ENCODE measurements at places on chromosomes 5 and 9.

GRCh38 chr9:95970317-95970716 is 94.8 kb downstream of the ERCC6L2 start:
- no peak for DNase-seq

GRCh38 chr9:79928661-79929223 is 357.0 kb downstream of the TLE4 start:
- DNase-seq = no peak

DNA sequence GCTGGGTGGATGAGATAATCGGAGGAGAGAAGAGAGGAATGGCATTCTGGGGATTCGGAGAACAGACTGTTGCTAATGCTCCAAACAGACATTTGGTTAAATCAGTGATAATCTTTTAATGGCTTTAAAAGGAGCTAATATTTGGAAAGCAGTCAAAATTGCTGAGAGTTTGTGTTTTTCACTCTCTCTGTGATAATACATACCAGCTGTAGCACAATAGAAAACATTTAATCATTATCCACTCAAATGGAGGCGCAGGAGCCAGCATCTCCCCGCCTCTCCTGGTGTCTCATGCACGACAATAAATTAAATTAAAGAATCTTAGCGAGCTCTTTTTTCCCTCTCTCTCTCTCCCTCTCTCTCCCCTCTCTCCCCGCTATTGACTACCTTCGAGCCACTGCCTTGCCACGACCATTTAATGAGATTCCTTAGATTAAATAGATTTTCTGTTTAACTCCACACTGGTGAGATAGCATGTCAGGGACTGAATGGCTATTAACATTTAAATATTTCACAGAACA is 268.6 kb upstream of the MVB12B start:
- no peak for DNase-seq

DNA sequence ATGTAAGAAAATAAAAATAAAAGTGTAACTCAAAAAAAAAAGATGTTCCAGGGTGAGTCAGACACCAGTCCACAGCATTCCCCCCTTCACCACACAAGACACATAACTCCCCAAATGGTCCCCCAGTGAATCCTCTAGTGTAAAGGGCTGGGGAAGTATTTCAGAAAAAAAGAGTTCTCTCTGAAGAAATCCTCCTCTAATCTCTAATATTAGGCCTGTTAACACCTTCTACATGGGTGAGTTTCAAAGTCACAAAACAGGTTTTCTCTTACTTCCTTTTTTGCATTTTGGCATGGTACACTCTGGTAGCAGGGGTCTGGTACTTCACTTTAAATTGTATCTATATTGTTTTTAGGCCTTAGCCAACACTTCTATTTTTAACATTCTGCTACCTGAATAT is 28.2 kb downstream of the RNF145 start:
- DNase-seq = no peak

DNA sequence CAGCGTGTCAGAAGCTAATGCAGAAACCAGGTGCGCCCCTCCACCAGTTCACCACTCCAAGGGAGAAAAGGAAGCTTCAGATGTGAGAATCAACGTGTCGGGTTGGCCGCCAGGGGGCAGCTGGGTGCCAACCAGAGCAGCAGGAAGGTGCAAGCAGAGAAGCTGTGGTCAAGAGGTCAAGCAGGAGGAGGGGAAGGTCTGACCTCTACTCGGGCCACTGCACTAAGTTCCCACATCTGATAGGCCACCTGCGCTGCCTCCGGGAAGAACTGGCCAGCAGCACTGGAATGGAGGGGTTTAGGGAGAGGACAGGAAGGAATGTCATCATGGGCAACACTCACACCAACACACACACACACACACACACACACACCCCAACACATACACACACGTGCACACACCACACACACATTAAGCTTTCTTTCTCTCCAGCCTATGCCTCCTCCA is 31.4 kb downstream of the ANXA6 start:
- peak; percentile 76 for DNase-seq

- no peak for DNase-seq
These were observed 20.2 kb downstream of the GRAMD2B start for GRCh38 chr5:126443374-126443851.

DNA sequence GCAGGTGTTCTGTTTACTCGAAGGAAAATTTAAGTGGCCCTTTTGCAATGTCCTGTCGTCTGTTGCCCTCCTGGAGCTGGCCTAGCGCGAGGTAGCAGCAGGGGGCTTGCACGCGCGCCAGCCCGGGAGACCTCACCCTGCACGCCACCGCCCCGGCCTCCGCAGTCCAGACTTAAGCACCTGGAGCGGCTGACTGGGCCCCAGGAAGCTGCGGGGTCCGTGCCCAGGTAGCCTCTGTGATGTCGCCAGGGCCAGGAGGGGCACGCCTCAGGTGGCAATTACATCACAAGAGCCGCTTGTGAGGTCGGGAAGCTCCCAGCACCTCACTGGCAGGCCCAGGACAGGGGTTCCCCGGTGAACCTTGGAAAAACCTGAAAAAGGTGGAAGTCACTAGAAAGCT is at the start of gene SAXO1:
SAXO1 (minus strand) TSS at position 195 of the 400 bp plus-strand sequence. CDS start 301 bp downstream, outside the sequence.
- no peak for DNase-seq

DNA sequence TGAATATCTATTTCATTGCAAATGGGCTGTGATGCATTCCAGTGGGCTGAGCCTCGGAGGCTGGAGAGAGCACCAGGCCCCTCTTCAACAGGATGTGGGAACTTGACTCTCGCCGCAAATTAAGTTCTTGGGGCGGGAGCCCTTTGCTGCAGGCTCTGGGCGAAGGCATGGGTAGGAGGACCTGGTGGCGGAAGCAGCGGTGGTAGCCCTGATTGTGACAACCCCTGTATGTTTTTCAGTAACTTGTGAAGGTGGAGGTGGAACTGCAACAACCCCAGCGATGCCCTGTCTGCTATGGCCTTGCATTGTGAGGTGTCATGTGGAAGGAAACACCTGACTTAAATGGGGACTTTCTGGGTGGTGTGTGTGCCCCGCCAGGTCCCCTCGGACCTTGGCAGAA is 9.4 kb downstream of the FYB1 start:
- no peak for DNase-seq

- no peak for DNase-seq
These were observed 63.3 kb upstream of the SLC30A5 start for GRCh38 chr5:69030358-69031062.

- no peak for DNase-seq
These were observed 29.7 kb downstream of the FNBP1 start for GRCh38 chr9:130013326-130013725.

DNA sequence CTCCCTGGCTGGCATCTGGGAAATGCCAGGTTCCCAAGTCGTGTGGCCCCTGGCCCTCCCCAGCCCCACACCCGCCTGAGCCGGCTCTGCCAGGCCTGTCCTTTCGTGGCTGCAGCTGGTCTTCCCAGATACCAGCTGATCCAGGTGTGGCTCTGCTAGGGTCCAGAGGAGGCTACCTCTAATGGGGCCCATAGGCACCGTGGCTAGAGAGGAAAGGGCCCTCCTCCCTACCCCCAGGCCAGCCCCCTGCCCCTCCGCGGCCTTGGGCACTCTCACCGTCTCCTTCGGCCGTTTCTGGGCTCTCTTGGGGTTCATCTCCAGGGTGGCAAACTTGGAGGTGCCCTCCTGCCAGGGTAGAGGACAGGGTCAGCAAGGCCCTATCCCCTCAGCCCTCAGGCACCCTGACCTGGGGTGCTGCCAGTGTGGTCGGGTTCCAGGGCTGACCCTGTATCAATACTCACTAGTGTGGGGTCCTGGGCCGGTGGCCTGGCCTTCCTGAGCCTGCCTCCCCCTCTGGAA is 17.0 kb downstream of the RALGDS start:
- DNase-seq = no peak

GRCh38 chr9:134497283-134497860 is 144.2 kb upstream of the COL5A1 start:
- DNase-seq = no peak

GRCh38 chr9:126497660-126498275 is 116.0 kb upstream of the LMX1B start:
- DNase-seq = no peak

- no peak for DNase-seq
These were observed 95.3 kb upstream of the RASGRF2 start for GRCh38 chr5:80864706-80865435.

DNA sequence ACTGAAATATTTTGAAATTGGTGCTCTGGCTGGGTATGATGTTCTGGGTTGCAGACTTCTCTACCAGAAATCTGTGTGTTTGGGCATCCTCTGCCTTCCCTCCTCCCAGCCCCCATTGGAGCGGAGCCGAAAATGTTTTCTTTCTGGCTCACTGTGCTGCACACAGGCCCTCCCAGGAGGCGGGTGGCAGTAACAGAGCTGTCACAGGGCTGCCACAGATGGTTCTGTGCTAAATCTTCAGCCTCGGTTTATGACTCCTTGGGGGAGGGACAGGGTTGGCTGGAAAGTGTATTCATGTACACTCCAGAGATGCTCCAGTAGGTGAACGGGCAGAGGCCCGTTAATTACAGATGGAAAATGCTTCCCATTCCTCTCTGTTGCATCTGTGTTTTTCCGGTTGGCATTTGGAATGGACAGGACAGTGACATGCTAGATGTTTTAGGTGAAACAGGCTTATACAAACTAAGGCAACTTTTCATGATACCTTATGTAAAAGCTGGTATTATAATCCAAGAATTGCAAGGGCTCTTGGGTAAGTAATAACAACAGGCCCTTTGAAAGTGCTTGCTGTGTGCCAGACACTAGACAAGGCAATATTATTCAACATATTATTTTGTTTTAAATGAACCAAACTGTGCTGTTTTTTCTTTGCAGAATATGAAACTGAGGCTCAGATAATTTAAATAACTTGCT is 180.2 kb downstream of the ADCY2 start:
- no peak for DNase-seq

DNA sequence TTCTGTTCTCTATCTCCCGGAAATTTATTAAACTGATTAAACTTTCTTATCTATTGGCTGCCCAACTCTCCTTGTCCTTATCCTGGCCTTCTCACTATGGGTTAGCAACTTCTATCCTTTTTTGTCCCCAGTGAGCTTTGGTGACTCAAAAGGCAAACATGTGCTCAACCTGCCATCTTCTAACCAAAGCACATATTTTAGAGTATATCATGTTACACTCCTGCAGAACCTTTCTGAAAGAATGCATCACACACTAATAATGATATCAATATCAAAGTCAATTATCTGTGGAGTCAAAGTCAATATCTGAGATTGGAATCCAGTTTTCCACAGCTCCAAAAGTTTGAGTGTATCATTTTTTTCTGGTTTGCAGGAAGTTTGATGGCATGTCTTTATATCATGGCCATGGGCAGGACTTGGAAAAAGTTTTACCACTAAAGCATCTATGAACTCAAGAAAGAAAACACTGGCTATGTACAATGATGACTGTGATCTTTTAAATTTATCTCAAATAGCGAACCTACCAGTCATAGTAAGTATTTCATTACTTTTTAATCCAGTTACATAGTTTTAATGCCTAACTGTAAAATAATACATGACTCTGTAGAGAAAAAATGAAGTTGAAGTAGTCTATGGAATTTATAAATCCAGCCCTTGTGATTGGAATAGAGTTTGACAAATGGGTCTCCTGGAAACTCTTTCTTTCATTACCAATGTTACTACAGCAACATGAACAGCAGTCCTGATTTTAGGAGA is 166.8 kb downstream of the DROSHA start:
- DNase-seq = no peak

GRCh38 chr5:55220433-55221185 is 6.5 kb downstream of the MCIDAS start:
- no peak for DNase-seq

GRCh38 chr9:20191228-20191840 is 402.5 kb upstream of the SLC24A2 start:
- no peak for DNase-seq

DNA sequence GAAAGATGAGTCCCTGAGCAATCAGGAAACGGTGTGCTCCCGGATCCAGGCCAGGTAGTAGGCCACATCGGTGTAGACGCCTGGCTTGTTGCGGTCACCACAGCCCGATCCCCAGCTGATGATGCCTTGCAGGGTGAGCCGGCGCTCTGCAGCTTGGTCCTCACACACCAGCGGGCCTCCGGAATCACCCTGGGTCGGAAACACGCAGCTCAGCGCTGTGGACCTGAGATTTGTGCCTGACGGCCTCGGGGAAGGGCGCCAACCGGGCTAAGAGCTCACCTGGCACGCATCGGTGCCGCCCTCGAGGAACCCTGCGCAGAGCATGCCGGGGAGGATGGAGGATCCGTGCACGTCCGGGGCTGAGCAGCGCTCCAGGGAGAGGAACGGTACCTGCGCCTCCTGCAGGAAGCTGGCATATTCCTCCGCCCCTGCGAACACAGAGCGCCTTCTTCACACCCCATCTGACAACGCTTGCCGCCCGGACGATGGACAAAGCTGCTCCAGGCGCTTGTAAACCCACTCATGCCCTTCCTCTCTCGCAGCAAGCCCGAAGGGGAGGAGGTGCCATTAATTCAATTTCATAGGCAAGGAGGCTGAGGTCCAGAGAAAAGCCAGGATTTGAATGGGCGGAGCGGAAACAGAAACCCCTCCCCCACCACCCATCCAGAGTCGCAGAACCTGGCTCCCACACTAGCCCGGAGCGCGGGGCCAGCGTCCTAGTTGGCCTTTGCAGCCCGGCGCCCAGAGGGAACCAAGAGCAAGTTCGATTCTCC is 2.0 kb upstream of the PFN3 start:
- DNase-seq = peak; percentile 92

DNA sequence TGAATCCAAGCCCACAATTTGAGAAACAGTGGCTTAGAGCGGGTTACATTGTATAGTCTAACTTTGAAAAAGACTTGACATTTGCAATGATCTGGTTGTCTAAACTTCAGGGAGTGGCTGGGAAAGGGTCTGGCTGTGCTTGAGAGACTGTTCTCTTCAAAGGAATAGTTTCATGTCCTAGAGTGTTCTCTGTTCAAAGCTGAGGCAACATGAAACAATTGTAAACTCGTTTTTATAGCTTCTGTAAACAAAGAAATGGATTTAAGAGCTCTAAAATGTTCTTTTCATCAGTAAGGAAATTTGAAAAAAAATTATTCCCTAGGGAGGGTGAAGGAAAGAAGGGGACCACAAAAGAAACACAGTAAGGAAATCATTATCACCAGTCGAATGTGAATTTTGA is 41.6 kb downstream of the FOCAD start:
- no peak for DNase-seq

DNA sequence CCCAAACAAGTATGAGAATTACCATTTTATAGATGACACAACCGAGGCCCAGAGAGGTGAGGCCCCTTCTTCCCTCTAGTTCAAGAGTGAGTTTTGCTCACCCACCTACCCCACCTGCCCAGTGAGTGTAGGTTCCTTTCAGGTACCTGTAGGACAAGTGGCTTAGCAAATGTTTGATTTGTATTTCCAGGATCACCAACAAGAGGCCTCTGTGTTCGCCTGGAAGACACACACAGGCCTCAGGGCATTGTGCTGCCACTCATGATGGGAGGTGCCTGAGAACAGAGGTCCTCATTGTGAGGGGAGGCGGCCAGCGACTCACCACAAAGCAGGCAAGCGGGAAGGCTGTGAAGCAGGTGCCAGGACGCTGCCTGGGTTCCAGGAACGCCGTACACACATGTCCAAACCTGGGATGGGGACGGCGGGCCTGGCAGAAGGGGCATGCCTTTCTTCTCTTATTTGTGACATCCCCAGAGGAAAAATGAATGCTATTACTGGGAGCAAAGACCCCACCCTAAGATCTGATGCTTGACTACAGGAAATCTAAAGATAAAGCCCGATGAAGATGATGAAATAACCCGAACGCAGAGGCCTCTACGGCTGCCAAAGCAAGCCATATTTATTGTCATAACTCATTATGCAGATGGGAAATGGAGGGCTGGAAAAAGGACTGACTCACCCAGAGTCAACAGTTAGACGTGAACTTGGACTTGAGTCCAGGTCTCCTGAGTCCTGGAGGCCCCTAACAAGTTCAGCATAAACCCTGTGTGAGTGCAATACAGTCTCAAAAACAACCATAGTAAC is 60.2 kb upstream of the SLC25A51 start:
- peak; percentile 89 for DNase-seq

Measured in MCF 10A (cell line).